ENCODE measurements at places on chromosomes 2 and 18.

- DNase-seq = no peak
Measured at GRCh38 chr2:97706112-97706511, 7.3 kb upstream of the ZAP70 start.

GRCh38 chr2:215794829-215795546 lies 218.4 kb downstream of the MREG start:
- no peak for DNase-seq

GRCh38 chr2:144959416-144959815 lies 439.5 kb upstream of the ZEB2 start:
- DNase-seq = no peak

DNA sequence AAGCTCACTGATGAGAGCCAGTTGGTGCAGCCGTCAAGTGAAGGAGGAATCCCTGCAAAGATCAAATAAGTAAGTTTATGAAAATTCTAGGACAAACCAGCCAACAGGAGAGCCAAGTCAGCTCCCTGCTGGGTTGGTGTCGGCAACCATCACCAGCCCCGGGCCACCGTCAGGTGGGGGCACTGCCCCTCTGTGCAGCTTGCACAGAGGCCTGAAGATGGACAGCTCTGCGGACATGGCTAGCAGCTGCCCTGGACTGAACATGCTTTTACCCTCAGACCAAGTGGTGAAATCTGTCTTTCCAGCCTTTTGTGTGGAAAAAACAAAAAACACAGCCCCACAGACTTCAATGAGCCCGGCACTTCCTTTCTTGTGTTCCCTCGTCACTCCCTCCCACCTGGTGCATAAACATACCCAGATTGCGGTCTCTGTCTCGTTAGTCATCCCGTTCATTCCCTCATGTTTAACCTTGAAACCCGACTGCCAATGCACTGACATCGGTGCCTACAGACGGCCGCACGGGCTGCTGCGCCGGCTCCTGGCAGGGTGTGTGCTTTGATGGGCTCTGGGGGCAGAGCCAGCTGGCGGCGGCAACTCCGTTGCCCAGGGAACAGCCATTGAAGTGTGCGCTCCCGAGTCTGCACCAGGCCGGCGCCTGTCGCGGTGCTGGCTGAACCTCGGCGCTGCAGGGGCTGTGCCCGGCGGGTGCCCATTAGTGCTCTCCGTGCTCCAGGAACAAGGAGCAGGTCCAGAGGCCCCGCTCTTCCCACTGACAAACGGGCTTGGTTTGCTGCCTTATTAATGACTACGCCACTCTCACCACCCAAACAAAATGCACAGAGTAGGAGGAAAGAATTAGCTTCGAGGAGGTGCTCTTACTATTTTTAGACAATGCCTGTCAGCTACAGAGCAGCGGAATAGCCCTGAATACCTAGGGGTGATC lies 95.3 kb downstream of the EIPR1 start:
- no peak for DNase-seq

DNA sequence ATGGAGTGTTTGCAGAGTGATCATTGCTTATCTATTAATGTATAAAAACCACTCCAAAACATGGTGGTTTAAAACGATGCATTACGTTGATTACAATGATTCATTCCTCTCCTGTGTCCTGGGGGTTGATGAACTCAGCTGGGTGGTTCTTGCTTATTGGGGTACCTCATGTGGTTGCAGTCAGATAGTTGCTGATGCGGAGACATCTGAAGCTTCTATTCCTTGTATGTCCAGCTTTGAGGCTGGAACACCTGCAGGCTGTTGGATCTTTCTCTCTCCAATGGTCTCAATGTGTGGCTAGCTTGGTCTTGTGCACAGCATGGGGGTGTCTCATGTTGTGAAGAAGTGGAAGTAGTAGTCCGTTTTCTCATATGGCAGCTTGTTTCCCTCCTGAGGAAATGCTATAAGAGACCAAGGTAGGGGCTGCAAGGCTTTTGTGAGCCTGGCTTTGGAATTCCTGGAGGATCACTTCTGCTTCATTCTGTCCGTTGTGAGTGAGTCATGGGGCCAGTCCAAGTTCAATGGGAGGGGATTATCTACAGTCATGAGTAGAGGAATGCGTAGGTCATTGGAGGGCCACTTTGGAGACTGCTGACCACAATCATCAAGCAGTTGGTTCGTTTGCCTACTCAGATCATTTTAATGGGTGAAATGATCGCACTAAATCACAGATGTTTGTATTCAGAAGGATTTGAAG lies 601.0 kb downstream of the SLC4A3 start:
- no peak for DNase-seq

DNA sequence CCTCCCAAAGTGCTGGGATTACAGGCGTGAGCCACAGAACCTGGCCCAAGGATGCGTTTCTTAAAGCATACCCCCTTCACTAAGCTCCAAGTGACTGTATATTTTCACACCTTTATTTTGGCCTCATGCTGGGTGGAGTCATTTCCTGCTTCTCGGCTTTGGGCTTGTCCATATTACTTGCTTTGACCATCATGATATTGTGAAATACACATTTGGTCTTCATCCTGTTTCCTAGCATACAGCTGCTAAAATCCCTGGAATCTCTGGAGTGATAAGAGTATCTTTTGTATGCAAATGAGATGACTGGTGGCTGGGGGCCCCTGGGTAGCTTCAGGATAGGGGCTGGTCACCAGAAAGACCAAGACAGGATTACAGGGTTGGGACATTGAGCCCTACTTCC lies 17.6 kb upstream of the COLEC12 start:
- DNase-seq = no peak

Data from colonic mucosa (tissue), 4 donors.